Midbrain (tissue), 1 donor: ENCODE measurements at places on chromosomes 2 and 18.
A peak's percentile ranks its signal among the peaks of the same experiment; 100 is the strongest.

DNA sequence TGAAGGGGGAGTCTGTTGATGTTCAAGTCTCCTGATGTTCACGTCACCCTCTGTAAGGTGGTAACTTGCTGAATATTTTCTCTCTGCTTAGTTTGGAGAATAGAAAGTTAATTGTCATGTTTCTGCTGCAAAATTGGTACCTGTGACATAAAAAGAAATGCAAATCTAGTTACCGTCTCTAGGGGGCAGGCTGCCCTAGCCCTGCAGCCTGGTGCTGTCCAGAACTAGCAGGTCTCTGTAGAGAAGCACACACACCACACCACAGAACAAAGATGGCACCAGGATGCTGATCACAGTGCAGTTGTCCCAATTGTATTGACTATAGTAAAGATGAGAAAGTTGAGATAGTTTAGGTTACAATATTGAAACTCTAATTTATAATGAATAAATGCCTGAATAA is 47.0 kb downstream of the SLC9A4 start:
- DNase-seq = no peak

DNA sequence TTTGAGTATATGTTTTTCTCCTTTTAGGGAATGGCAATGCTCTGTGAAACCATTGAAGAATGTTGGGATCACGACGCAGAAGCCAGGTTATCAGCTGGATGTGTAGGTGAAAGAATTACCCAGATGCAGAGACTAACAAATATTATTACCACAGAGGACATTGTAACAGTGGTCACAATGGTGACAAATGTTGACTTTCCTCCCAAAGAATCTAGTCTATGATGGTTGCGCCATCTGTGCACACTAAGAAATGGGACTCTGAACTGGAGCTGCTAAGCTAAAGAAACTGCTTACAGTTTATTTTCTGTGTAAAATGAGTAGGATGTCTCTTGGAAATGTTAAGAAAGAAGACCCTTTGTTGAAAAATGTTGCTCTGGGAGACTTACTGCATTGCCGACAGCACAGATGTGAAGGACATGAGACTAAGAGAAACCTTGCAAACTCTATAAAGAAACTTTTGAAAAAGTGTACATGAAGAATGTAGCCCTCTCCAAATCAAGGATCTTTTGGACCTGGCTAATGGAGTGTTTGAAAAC is 82.3 kb downstream of the ACVR2A start:
- DNase-seq = no peak

- no peak for DNase-seq
Measured at GRCh38 chr2:23788100-23788499, 138.8 kb downstream of the ATAD2B start.

DNA sequence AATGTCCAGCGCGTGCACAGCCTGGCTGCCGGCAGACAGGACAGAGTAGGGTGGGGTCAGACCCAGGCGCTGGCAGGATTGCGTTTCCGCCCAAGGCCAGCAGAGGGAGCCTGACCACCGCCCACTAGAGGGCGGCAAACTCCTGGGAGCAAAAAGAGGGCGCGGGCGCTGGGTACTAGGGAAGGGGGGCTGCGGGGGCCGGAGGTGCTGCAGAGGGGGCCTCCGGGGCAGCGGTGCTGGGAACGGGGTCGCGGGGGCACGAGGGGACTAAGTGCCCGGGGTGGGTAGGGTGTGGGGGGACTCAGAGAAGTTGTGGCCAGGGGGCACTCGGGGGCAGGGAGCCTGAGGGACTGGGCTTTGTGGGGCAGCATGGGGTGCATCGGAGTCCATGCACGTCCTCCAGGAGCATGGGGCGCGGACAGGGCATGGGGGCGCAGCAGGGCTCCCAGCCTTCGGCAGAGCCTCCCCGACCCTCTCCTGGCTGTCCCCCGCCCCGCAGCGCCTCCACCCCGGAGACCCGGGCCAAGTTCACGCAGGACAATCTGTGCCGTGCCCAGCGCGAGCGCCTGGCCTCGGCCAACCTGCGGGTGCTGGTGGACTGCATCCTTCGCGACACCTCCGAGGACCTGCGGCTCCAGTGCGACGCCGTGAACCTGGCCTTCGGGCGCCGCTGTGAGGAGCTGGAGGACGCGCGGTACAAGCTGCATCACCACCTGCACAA is 3.2 kb downstream of the TEKT4 start:
- peak; percentile 29 for DNase-seq

DNA sequence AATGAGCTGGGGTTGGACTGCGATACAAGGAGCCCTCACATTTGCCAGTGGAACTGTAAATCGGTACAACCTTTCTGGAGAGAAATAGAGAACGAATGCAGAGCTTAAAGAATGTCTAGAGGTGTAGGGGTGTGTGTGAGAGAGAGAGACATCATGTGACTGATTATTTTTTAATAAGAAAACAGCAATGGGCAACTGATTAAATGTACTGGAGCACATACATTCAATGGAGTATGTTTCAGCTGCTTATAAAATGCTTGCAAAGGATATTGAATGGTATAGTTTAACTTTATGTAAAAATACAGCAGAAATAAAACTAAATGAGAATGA is 391 bp upstream of the TMEM17 start:
- no peak for DNase-seq

DNA sequence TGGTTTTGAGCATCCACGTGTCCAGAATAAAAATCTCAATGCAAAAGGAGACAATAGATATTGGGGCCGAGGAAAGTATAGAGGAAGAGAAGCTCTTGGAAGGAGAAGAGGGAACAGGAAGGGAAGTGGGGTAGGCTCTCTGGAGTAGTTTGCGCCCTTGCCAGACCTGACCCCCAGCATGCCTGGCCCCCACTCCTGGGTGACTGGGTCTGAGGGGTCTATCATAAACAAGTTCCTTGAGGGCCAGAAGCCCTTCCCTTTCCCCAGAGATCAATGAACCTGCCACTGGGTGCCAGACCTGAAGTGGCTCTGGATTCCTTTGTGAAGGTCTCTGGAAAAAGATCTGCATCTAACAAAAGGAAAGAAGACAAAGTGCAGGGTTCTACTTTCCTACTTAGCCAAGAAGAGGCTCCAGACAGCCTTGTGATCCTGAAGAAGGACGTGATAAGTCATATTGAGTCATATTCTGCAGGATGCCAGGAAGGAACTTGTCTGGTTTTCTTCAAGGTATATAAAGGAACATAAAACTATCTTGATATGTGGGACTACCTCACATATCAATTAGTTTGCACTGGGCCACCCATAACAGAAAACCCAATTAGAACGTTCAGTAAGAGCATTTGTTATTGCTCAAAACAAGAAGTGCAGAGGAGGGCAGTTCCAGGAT is 18.7 kb upstream of the ATOH8 start:
- DNase-seq = no peak

DNA sequence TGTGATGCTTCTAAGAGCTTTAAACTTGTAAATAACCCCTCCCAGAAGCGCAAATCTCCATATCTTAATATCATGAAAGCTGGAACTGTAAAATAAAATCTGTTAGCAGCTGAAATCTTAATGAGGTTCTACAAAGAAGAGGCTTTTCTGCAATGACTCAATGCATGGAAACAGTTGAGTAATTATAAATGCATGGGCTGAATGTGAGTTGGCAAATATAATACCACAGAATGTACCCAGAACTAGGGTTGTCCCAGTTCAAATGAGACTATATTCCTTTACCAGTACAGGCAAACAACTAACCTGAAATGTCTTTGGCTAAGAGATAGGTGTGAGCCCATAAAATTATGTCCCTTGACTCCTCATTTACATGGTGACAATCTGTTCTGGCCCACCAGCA is 52.9 kb downstream of the SATB2 start:
- no peak for DNase-seq

DNA sequence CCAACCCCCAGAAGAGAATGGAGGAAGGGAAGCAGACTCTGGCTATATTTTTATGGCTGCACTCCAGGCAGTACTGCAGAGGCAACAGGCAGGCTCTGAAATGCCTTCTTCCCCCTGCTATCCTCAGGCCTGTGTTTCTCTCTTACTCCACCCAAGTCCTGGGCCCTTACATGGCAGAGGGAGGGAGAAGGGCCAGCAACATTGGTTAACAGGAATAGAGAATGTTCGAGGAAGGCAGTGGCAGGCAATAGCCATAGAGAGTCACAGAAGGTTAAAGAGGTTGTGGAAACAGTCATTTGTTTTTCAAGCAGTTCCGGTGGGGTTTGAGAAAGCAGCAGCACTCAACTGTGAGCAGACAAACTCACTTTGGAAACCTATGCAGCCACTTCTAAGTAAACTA is 15.1 kb upstream of the DARS1 start:
- no peak for DNase-seq

- no peak for DNase-seq
Measured at GRCh38 chr2:154495455-154495868, 203.0 kb upstream of the KCNJ3 start.
